ENCODE measurements at places on chromosomes 1 and 21. TPM values are rescaled to one million over a fixed set of nuclear protein-coding genes. Genes with fewer than 3 reads are reported as not detected.

Gene FMO2
- 59.2 TPM for total RNA-seq

Gene ECM1
- total RNA-seq: 16.7 TPM

Gene RIPK4
- total RNA-seq: 0.08 TPM

Gene PLXNA2
- 14.4 TPM for total RNA-seq
